ENCODE measurements at places on chromosomes 3 and 15.
A peak's percentile ranks its signal among the peaks of the same experiment; 100 is the strongest.

GRCh38 chr3:99500485-99500884 is 137.9 kb upstream of the COL8A1 start:
- DNase-seq = no peak

- no peak for DNase-seq
Observed at GRCh38 chr3:158685159-158685558, 12.7 kb upstream of the LXN start.

GRCh38 chr3:66889750-66890494 is 108.2 kb upstream of the KBTBD8 start:
- DNase-seq = no peak

- no peak for DNase-seq
Observed at GRCh38 chr3:193148688-193149473, 92.1 kb upstream of the PLAAT1 start.

DNA sequence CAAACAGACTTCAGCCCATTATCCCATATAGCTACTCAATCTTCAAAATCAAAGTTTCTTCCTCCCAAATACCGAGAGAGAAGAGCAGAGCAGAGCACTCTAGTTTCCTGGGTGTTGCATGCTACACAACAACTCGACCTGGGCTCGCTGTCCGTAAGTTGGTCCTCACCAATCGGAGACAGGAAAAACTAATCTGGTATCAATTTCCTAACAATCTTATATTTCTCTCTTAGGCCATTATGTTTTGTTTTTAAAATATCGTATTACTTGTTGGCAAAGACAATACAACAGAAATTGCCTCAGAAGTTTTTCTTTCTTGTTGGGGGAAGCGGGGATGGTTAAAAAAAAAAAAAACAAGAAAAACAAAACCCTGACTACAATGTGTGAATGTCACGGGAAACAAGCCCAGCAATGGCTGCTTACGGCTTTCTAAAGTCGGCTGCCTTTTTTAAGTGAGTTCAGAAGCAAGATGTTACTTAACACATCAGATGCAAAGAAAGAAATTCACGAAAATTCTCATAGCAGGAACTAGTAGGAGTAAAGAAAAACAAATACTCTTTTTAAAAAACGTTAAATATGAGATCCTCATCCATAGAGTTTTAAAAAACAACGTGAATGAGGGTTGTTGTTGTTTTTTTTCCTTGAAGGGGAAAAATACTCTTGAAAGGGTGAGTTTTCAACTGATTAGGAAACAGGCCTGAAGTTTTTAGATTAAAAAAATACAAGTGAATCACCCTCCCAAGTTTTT is 1.9 kb downstream of the VGLL4 start:
- DNase-seq = peak; percentile 49

- no peak for DNase-seq
Observed at GRCh38 chr3:13876451-13877100, 3.3 kb downstream of the WNT7A start.

- peak; percentile 22 for DNase-seq
Observed at GRCh38 chr3:110413807-110414748, 657.5 kb upstream of the NECTIN3 start.

GRCh38 chr3:46667061-46667621 is 26.3 kb downstream of the ALS2CL start:
- peak; percentile 36 for DNase-seq
